ENCODE measurements at places on chromosomes 3 and 15. TPM values are rescaled to one million over a fixed set of nuclear protein-coding genes. Genes with fewer than 3 reads are reported as not detected.

DNA sequence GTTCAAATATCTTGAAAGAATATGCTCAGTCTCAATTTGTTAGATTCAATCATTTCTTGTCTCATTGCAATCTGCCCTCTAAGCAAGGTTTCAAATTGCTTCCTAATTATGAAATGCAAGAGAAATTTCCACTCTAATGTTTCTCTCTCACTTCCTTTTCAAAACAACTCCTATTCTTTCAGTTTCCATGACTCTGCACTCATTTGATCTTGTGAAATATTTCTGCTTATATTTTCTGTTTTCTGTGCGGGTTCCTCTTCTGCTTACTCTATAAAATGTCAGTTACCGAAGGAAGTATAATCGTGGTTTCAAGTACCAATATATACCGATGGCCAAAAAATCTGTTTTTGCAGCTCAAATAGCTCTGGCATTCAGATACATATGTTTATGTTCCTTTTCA is 521.9 kb upstream of the NAALADL2 start:
- no peaks in the 10 kb centered on the region for H3K27me3 ChIP-seq
- H3K4me3 ChIP-seq, result no peak overlapping the region
- H3K4me1 ChIP-seq, result no peaks in the 10 kb centered on the region

DNA sequence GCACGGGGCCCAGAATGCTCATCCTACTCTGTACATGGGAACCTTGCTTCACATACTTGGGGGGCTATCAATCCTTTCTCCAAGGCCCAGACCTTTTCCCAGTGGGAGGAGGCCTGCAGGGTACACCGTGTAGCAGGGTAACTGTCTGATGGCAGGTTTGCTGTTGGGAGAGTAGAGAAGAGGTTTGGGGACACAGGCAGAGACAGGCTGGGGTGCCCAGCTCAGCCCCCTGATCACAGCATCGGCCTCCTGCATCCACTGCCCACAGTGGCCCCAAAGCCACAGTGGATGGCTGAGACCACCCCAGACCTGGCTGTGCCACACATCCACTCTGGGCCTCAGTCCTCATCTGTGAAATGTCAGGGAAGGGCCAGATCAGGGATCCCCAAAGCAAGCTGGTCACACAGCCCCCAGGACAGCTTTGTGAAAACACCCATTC is 5.6 kb downstream of the CHRNA3 start:
- peaks cover 11% of the 10 kb centered on the region for H3K27me3 ChIP-seq
- no peak overlapping the region for H3K27ac ChIP-seq
- peaks cover 14% of the 10 kb centered on the region for H3K4me1 ChIP-seq
- peak; percentile 50 for DNase-seq
- no peak overlapping the region for H3K4me3 ChIP-seq
- no peaks in the 10 kb centered on the region for H3K36me3 ChIP-seq

Gene CAPN3
- 8.6 TPM for total RNA-seq

Gene CFAP161
- 6.2 TPM for total RNA-seq

DNA sequence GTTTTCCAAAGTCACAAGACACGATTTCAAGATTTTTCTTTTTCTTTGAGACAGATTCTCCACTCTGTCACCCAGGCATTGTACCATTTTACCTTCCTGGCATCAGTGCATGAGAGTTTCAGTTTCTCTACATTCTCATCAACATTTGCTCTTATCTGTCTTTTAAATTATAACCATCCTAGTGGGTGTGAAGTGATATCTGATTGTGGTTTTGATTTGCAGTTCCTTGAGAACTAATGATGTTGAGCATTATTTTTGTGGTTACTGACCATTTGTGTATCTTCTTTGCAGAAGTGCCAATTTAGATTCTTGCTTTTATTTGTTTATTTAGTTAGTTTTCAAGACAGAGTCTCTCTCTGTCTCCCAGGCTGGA is 41.2 kb downstream of the ADIPOQ start:
- no peaks in the 10 kb centered on the region for H3K36me3 ChIP-seq
- no peak for DNase-seq
- no peak overlapping the region for H3K27ac ChIP-seq
- H3K27me3 ChIP-seq, result no peaks in the 10 kb centered on the region
- no peaks in the 10 kb centered on the region for H3K4me1 ChIP-seq

Gene TMEM45A
- 14.3 TPM for total RNA-seq

GRCh38 chr3:134751831-134752230 is 43.2 kb upstream of the EPHB1 start:
- DNase-seq, result no peak
- H3K36me3 ChIP-seq, result no peaks in the 10 kb centered on the region
- H3K4me1 ChIP-seq, result no peaks in the 10 kb centered on the region
- H3K4me3 ChIP-seq, result no peak overlapping the region

Gene KLF15
- 43.4 TPM for total RNA-seq
